ENCODE measurements at places on chromosomes 3 and 15.

DNA sequence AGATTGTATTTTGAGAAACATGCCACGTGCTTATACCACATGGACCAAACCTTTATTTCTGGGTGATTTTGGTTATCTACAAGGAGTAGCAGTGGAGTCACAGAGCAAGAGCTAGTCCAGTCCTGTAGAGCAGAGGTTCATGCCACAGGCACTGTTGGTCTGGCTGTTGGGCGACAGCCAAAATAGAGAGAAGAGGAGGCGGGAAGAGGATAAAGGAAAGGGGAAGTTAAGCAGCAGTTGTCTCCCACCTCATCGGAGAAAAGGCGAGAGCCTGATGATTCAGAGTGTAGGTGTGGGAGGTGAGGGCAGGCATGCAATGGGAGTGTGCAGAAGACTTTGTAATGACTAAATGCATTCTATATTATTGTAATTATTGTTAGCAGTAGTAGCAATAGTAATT lies 237.5 kb upstream of the ROPN1 start:
- no peak for DNase-seq

GRCh38 chr15:34691034-34691433 lies 63.8 kb downstream of the GJD2 start:
- no peak for DNase-seq

- peak; percentile 71 for DNase-seq
Measured at GRCh38 chr3:186806089-186807055, at the start of gene RFC4. RFC4 (minus strand) TSS chr3:186806482; CDS start chr3:186804713, 1,769 bp downstream.

DNA sequence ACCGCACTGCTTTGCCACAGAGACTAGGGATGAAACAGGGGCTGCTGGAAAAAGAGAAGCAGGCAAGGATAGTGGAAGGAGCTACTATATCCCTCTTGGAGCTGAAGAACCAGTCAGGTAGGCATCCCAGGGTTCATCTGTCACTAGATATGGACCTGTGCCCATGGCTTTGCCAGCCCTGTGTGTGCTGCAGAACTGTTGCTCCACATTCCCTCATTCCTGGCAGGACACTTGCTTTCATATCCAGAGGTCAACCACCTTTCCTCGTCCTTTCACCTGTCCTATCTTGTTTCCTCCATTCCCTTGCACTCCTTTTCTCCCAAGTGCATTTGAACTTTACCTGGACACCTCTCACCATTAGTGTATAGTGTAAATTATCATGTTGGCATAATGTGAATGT lies 12.0 kb downstream of the SNRK start:
- DNase-seq = no peak

DNA sequence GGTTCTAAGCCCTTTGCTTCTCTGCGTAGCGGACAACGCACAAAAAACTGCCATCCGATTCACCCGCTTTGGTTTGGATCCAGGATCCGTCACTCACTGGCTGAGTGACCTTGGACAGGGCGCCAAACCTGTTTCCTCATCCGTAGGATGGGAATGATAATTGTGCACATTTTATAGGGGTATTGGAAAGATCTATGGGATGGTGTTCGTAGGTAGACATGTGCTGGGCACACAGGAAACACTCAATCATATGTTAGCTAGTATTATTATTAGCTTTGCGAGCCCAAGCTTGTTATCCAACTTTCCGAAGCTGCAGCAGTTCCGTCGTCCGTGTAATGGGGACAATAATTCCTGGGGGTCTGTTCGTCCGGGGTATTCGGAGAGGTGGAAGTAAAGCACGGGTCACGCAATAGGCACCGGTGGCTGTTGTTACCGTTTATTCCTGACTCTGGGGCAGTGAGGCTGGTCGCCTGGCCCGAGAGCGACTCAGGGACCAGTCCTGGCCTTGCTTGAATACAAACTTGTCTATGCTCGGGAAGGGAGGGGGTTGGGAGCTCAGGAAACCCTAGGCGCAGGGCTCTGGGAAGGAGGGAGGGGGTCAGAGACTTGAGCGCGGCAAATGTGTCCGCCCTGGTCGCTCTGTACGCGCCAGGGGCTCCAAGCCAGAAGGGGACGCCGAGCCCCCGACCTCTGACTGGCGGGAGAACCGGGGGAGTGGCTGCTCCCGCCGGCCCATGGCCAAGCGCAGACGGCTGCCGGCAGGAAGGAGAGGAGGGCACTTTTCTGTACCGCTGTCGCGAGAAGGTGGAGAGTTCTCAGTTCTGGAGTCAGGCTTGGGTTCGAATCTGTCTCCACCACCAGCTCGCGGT lies 1.3 kb downstream of the SPSB4 start:
- no peak for DNase-seq

DNA sequence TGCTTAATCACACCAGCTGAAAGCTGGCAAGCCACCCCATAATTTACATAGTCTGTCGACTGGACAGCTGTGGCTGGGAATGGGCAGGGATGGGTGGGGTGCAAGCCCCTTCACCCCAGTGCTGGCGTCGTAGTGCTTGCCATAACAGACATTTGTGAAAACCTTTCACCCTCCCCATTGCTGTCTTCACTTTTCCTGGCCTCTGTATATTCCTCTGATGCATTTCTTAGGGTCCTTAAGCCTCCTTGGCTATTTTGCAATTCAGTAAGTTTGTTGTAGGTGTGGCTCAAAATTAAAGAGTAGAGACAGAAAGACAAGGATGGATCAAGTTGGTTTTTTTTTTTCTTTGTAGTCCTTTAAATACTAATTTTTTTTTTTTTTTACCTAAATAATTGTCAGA lies 383.3 kb upstream of the MCTP2 start:
- DNase-seq = no peak

DNA sequence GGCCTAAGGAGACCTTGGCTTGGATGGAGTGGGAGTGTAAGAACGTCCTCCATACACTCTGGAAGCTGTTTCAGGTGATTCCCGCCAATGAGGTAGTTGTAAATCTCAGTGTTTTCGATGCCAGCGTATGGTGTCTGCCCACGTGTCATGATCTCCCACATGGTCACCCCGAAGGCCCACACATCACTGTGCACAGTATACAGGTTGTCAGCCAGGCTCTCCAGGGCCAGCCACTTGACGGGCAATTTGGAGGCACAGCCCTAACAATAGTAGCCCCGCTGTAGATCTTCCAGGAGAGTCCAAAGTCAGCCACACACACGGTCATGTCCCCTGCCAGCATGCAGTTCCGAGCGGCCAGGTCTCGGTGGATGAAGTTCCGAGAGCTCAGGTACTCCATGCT lies 51.9 kb downstream of the ETFA start:
- no peak for DNase-seq

GRCh38 chr15:75673426-75674235 lies 25.9 kb downstream of the SNX33 start:
- peak; percentile 75 for DNase-seq

- no peak for DNase-seq
Measured at GRCh38 chr3:116630494-116630893, 79.1 kb upstream of the TUSC7 start.

- DNase-seq = no peak
Measured at GRCh38 chr15:73602446-73602843, 30.7 kb downstream of the NPTN start.

GRCh38 chr15:29749365-29750086 lies 72.7 kb downstream of the TJP1 start:
- no peak for DNase-seq

DNA sequence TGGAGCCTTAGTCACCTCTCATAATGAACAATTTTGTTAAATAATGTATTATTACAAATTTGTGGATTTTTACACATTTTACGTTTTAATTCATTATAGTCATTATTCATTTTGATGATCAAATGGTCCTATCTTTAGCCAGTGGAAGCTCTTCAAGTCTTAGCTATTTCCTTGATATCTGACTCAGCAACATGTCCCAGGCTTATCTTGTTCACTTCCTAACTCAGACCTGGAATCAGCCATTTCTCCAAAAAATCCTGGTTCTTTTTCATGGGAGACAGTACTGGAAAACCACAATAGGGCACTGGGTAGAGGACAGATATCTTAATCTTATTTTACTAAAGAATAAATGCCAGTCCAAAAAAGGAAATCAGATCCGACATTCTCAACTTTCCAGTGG lies 56.4 kb downstream of the RYK start:
- DNase-seq = no peak

DNA sequence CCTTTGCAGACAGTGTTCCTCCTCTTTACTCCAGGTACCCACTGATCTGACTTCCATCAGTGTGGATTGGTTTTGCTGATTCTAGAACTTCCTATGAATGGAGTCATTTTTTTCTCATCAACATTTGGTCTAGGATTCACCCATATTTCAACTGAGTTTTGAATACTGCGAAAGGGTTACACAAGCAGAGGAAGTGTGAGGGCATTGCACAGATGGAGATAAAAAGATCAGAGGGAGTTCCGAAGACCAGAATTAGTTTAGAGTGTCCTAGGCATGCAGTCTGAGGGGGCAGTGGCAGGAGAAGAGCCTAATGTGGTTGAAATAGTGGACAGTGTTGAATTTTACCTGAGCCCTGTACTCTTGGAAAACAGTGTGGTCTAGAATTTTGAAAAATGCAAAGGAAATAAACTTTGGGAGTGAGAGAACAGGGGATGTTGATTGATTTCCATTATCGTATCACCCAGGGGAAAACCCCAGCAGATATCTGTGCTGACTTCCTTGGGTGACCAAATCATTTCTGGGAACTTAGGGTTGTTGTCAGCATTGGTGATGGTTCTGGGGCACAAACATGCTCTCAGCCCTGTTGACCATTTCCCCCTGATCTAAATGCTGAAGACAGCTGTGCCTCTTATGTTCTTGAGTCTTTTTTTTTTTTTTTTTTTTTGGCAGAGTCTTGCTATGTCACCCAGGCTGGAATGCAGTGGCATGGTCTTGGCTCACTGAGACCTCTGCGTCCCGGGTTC lies 327.4 kb upstream of the LRRFIP2 start:
- DNase-seq = no peak

GRCh38 chr15:68389041-68389930 lies 42.7 kb downstream of the ITGA11 start:
- no peak for DNase-seq

DNA sequence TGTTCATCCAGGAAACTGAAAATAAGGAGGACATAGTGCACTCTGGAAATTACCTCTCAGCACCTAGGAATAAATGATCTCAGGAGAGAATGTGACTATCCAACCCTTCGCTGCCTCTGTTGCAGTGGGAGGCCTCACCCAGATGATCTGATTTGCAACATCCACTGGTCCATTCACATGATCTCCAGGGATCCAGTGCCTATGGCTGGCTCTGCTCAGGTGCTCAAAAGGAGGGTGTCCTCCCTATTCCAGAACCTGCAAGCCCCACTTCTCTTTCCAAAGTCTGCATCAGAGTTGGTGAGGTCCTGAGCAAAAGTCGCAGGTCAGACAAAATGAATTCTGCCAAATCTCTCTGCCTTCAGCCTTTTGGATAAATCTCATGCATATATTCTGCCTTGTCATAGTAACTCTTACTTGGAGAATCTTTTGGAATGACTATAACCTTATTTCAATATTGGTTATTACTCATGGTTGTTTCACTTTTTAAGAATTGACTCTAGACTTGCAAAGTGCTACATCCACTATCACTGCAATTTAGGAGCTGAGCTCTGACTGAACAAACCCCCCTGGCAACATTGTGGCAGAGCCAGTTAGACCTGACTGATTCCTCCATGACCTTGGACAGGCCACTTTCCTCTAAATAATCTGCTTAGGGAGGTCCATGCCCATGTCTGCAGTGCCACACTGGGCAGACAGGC lies 295.1 kb downstream of the EPHB1 start:
- no peak for DNase-seq

DNA sequence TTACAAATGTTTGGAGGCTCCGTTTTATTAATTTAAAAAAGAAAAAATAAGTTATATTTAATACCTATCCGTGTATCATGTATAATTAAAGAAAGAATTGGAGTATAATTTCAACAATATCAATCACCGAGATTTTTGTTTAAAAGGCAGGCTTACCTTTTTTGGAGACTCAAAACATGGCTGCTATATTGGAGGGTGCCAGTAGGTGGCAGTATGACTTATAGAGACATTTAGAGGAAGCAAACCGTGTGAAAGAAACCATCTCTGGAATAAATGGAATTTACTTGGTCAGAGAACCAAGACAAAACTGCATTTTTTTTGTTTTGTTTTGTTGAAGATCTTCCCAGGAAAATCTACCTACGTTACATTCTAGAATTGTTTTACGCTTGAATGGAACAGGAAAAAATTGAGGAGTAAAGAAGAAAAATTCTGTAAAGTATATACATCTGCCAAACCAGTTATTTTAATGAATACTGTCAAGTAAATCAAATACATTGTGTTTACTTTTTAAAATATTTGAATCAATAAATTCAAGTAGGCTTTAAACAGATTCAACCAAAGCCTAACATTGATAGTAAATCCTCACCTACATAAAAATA lies 802.6 kb upstream of the ALCAM start:
- DNase-seq = peak; percentile 30

GRCh38 chr3:154904328-154904727 lies 175.8 kb upstream of the MME start:
- DNase-seq = peak; percentile 36

GRCh38 chr3:99625643-99626416 lies 12.6 kb upstream of the COL8A1 start:
- peak; percentile 84 for DNase-seq

GRCh38 chr3:105755121-105755886 lies 113.5 kb downstream of the CBLB start:
- DNase-seq = no peak

DNA sequence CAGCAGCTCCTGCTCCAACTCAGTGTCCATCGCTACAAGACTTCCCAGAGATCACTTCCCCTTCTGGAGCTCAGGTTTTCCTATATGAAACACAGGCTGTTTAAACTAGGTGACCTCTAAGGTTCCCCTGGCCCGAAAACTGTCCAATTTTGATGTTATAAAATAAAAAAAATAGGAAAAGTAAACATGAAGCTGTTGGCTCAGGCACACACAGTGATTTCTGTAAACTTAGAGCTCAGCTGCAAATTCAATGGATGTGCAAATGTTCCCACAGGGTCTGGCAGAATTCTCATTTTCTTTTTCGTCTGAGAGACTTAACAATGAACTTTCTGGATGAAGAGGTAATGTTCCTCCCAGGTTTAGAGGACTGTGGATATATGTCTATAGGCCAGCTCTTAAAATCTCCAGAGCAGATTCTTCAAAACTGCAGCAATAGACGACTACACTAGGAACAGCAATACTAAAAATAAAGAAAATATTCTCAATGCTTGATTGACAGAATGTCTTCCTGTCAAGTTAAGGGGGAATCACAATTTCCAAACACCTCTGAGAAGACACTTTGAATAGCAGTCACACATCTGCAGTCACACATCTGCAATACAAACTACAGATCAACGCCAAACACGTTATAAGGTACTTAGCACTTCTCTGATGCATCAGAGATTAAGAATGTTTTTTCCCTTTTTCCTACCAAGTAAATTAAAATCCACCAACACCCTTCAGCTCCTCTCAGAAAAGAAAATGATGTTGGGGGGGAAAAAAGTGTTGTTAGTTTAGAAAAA lies 2.8 kb downstream of the NUP210 start:
- no peak for DNase-seq

GRCh38 chr15:101275018-101275417 lies 2.3 kb downstream of the SELENOS start:
- no peak for DNase-seq

- DNase-seq = no peak
Measured at GRCh38 chr15:71397377-71397776, 282.1 kb downstream of the THSD4 start.

GRCh38 chr3:9035473-9035872 lies 72.2 kb upstream of the RAD18 start:
- no peak for DNase-seq
